ENCODE measurements at places on chromosomes 5 and 9.

DNA sequence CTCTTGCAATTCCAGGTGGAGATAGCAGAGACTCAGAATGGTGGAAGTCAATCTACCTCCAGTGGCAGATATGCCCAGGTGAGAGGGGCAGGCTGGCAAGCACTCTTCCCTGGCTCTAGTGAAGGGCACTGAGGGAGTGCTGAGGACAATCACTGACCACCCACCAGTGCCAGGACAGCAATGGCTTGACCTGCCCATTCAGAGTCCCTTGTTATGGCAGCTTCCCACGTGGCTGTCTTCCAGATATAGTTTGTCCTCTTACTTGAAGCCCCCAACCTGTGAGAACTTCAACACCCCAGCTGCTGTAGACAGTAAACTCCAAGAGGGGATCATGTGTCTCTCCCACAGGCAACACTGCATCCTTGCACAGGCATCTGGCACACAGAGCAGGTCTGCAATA, 104.7 kb downstream of the LHFPL2 start:
- no peak for DNase-seq

DNA sequence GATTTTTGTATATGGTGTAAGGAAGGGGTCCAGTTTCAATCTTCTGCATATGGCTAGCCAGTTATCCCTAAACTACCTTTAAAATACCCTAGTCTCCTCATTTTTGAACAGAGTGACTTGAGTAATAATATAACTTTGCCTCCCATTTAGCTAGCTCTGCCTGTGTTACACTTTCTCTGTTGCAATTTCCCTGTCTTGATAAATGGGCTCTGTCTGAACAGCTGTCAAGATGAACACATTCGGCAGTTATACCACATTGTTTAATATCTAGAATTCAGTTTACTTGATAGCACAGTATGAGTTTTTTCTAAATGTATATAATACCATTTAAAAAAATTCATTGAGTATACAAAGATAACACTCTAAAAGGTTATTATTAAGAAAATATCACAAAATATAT, 562.9 kb upstream of the FTMT start:
- no peak for DNase-seq

- peak; percentile 20 for DNase-seq
These were observed 27.6 kb downstream of the AQP7 start for GRCh38 chr9:33374634-33375237.

DNA sequence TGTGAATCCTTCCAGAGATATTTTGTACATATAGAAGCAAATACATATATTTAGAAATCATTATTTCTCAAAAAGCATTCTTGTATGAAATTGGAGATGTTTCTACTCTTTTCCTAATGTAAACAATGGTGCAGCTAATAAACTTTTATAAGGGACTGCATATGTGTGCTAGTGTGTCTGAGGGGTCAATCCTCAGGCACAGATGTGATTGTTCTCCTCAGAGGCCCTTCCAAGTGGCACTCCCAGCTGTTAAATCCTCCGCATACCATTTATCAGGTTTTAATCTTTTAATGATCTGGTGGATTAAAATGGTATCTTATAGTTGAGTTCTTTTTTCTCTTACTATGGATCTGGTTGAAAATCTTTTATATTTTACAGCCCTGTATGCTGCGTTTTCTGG, 5.6 kb upstream of the OMD start:
- no peak for DNase-seq

DNA sequence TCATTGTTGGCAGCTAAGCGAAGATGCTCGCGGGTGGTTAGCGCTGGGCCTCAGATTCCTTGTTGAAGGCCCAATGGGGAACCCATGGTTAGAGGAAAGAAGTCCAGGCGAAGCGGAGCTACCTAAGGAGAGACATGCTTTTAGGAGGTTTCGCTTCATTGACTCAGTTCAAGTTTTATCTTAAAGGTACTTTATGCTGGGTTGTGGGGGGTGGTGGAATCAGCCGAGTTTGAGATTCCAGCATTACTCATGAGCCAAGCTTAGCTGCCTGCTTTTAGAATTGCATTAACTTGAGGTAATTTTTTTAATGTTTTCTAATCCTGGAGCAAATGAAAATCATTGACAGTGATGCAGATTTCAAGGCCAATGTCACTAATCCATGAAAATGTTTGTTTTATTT, 16.1 kb downstream of the MEGF10 start:
- no peak for DNase-seq

GRCh38 chr5:99105216-99105615, 176.4 kb upstream of the CHD1 start:
- no peak for DNase-seq

GRCh38 chr5:179137016-179137642, 77.0 kb downstream of the ZNF354C start:
- no peak for DNase-seq

GRCh38 chr9:3431890-3432289, 93.9 kb downstream of the RFX3 start:
- DNase-seq = no peak

GRCh38 chr5:74028406-74028805, 402.4 kb downstream of the ARHGEF28 start:
- no peak for DNase-seq

- DNase-seq = no peak
These were observed 55.8 kb downstream of the AQP7 start for GRCh38 chr9:33346564-33346963.

GRCh38 chr5:66956439-66956838, 240.2 kb downstream of the CD180 start:
- no peak for DNase-seq
